Suprapubic skin (tissue), 4 donors: ENCODE measurements at places on chromosomes 13 and 19.

DNA sequence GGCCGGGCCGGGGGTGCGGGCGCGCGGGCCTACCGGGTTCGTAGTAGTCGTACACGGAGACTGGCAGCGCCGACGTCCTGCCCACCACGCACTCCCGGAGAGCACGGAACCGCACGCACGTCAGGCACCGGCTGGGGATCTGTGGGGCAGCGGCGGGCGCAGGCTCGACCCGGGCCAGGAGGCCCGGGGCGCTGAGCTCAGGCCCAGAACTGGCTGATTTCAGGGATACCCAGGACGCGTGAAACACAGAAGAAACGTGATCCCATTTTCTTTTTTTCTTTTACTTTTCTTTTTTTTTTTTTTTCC is 9.0 kb downstream of the F2RL3 start:
- H3K4me1 ChIP-seq = peaks cover 21% of the 10 kb centered on the region
- H3K27ac ChIP-seq = peak overlapping the region; percentile 70
- no peak for DNase-seq
- H3K27me3 ChIP-seq = no peaks in the 10 kb centered on the region
- H3K4me3 ChIP-seq = peak overlapping the region; percentile 70

DNA sequence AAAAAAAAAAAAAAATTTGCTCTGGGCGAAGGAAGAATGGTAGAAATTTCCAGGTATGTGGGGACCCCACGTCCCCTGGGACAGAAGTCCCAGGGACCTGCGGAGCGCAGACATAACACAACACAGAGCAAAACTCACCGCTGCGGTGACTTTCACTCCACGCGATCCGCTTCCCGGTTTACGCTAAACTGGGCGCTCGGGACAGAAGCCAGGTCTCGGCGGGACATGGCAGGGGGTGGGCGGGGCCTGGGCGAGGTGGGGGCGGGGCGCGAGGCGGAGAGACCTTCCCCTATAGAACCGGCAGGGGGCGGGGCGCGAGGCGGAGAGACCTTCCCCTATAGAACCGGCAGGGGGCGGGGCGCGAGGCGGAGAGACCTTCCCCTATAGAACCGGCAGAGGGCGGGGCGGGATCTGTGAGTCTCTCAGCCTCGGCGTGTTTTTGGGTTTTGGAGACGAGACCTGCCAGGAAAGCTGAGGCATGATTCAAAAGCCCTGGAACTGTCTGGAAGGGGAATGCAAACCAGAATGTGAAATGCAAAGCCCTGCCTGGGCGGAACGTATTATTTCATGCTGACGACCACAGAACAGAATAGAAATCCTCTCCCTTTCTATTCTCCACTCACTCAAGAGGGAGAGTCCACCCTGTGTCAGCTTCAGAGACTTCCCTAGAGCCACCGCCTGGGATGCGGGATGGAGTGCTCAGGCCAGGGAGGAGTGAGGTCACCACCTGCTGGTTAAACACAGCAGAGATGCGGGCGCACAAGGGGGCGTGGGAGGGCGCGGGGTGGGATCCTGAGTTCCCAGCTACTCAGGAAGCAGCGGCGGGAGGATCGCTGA is 20.2 kb upstream of the ERVV-1 start:
- H3K27ac ChIP-seq = peak overlapping the region; percentile 12
- peak overlapping the region; percentile 49 for H3K4me3 ChIP-seq
- peaks cover 25% of the 10 kb centered on the region for H3K4me1 ChIP-seq
- no peaks in the 10 kb centered on the region for H3K27me3 ChIP-seq

- no peaks in the 10 kb centered on the region for H3K36me3 ChIP-seq
- H3K4me3 ChIP-seq = no peak overlapping the region
- H3K27ac ChIP-seq = no peak overlapping the region
- H3K27me3 ChIP-seq = no peaks in the 10 kb centered on the region
- DNase-seq = no peak
- peaks cover 20% of the 10 kb centered on the region for H3K4me1 ChIP-seq
These were observed 27.3 kb downstream of the SHISA2 start for GRCh38 chr13:26024558-26024957.

DNA sequence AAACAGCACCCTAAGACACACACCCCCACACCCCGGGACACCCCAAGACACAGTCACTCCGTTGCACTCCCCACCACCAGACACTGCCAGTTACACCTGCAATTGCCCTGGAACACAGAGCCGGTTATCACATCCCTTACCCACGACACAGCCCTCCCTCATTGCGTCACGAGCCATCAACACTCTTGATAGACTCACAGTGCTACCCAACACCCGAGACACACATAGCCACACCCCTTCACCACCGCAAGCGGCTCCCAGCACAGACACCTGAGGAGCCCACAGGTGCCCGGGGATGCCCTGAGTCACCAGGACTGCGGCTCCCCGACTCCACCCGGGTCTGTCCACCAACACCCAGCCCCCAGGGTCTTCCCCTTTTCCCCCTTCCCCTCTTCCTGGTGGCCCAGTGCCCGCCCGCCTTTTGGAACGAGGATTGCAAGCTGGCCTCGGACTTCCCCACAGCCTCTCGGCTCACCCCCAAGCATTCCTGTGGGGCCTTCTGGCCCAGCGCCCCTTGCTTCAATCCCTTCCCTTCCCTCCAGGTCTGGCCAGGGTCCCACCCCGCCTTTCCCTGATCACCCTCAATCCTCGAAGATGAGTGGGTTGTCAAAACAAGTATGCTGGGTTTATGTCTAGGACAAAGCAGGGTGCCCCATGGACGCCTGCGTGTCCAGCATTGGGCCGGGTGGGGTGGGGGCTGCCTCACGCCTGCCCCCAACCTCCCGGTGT is 1.7 kb upstream of the PTGER1 start:
- no peak overlapping the region for H3K4me3 ChIP-seq
- peaks cover 28% of the 10 kb centered on the region for H3K27me3 ChIP-seq
- no peak overlapping the region for H3K27ac ChIP-seq
- DNase-seq = no peak
- peaks cover 41% of the 10 kb centered on the region for H3K36me3 ChIP-seq
- H3K4me1 ChIP-seq = peaks cover 58% of the 10 kb centered on the region

- H3K27ac ChIP-seq = no peak overlapping the region
- peaks cover 3% of the 10 kb centered on the region for H3K4me1 ChIP-seq
- no peak for DNase-seq
- H3K4me3 ChIP-seq = no peak overlapping the region
These were observed 363.8 kb upstream of the PCDH20 start for GRCh38 chr13:61779456-61779855.

- peaks cover 22% of the 10 kb centered on the region for H3K36me3 ChIP-seq
- H3K4me1 ChIP-seq = peaks cover 71% of the 10 kb centered on the region
- no peak for DNase-seq
- H3K27ac ChIP-seq = peak overlapping the region; percentile 75
- H3K27me3 ChIP-seq = no peaks in the 10 kb centered on the region
- H3K4me3 ChIP-seq = peak overlapping the region; percentile 45
These were observed 11.2 kb downstream of the EGLN2 start for GRCh38 chr19:40810160-40810559.

- H3K36me3 ChIP-seq = peaks cover 13% of the 10 kb centered on the region
- peaks cover 76% of the 10 kb centered on the region for H3K4me1 ChIP-seq
- no peaks in the 10 kb centered on the region for H3K27me3 ChIP-seq
These were observed 787 bp downstream of the ZNF580 start for GRCh38 chr19:55641426-55642152.

- DNase-seq = no peak
- peaks cover 5% of the 10 kb centered on the region for H3K4me1 ChIP-seq
- H3K4me3 ChIP-seq = no peak overlapping the region
- H3K27me3 ChIP-seq = peaks cover 44% of the 10 kb centered on the region
These were observed 50.1 kb upstream of the SPACA7 start for GRCh38 chr13:112325920-112326645.

- no peaks in the 10 kb centered on the region for H3K4me1 ChIP-seq
- H3K36me3 ChIP-seq = no peaks in the 10 kb centered on the region
- DNase-seq = no peak
- peaks cover 11% of the 10 kb centered on the region for H3K27me3 ChIP-seq
These were observed 25.0 kb upstream of the OXGR1 start for GRCh38 chr13:97019236-97019635.

GRCh38 chr19:1362387-1363257 is 21.1 kb upstream of the NDUFS7 start:
- peaks cover 46% of the 10 kb centered on the region for H3K36me3 ChIP-seq
- H3K27me3 ChIP-seq = no peaks in the 10 kb centered on the region
- H3K4me1 ChIP-seq = peaks cover 22% of the 10 kb centered on the region
- no peak for DNase-seq
- no peak overlapping the region for H3K4me3 ChIP-seq

DNA sequence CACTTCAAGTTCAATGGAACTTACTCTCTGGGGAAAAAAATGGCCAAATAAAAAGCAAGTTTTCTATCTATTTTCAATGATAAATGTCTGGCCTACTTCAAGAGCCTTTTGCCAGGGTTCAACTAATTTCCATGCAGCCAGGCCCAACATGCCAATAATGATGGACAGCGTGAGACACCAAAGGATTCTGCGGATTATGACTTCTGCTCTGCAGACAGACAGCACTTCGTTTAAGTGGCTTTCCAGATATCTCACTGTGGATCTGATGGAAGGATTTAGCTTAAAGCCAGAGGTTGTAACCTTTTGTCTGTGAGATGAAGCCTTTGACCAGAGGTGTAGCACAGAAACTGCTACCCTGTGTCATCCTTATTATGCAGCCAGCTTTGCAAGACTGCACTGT is 614.2 kb downstream of the DCT start:
- H3K27me3 ChIP-seq = no peaks in the 10 kb centered on the region
- no peak for DNase-seq
- no peaks in the 10 kb centered on the region for H3K4me1 ChIP-seq
- H3K4me3 ChIP-seq = no peak overlapping the region

DNA sequence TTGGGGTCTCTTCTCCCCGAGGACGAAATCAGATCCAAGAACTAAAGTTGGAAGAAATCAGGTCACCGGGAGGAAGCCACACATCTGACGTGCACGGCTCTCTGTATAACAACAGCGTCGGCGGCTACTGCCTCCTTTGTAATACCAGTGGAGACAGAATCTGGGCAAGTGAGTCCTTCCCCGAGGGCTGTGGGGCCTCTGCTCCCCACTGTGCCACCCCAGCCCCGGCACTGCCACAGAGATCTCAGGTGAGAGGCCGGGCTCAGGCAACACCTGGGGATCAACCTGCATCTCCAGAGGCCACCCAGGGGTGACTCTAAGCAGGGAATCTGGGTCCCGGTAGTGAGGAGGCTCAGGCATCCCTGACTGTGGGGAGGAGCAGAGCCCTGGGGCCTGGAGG is 33.7 kb upstream of the C13orf46 start:
- peaks cover 38% of the 10 kb centered on the region for H3K36me3 ChIP-seq
- DNase-seq = peak; percentile 34
- H3K4me1 ChIP-seq = no peaks in the 10 kb centered on the region
- H3K27ac ChIP-seq = no peak overlapping the region
- H3K4me3 ChIP-seq = no peak overlapping the region

DNA sequence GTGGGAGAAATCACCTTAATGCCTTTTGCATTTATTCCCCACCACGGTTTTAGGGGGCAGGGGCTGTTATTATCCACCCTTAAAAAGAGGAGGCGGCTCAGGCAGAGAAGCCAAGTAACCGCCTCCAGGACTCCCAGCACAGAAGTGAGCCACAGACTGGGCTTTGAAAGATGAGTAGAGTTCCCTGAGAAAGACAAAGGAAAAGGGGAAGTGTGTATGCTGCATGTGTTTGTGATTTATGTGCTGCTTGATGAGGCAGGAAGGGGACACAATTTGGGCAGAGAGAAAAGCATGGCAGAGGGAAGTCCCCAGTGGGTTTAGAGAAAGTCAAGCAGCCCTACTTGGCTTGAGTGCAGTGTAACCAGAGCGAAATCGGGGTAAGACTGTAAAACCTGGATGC is 85.0 kb downstream of the DOCK9 start:
- H3K27ac ChIP-seq = no peak overlapping the region
- H3K27me3 ChIP-seq = no peaks in the 10 kb centered on the region
- no peak overlapping the region for H3K4me3 ChIP-seq
- DNase-seq = no peak

- H3K4me3 ChIP-seq = no peak overlapping the region
- peaks cover 14% of the 10 kb centered on the region for H3K4me1 ChIP-seq
- H3K36me3 ChIP-seq = no peaks in the 10 kb centered on the region
- H3K27ac ChIP-seq = no peak overlapping the region
These were observed 5.8 kb upstream of the FCGRT start for GRCh38 chr19:49506575-49507105.

DNA sequence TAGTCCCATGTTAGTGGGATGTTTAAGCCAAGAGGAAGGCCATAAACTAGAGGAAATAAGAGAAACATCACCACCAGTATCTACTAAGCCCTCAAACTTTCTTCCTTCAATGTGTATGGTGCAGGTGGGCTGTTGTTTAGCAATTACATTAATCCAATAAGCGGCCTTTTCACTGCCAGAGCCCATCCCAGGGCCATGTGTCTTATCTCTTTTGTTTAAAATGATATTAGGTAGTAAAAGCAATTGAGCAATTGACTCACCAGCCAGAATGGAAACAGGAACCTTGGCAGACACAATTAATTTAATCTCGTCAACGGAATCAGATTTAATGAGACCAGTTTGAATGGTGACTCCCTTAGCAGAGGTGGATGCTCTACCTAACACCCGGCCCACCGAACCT is 1503.5 kb downstream of the UQCRFS1 start:
- H3K36me3 ChIP-seq = no peaks in the 10 kb centered on the region
- no peaks in the 10 kb centered on the region for H3K4me1 ChIP-seq
- H3K27me3 ChIP-seq = no peaks in the 10 kb centered on the region
- no peak for DNase-seq

GRCh38 chr19:16087940-16088339 is 11.6 kb downstream of the TPM4 start:
- peaks cover 98% of the 10 kb centered on the region for H3K36me3 ChIP-seq
- no peaks in the 10 kb centered on the region for H3K27me3 ChIP-seq
- no peak overlapping the region for H3K4me3 ChIP-seq
- no peak for DNase-seq
- no peak overlapping the region for H3K27ac ChIP-seq

- DNase-seq = no peak
- H3K4me3 ChIP-seq = no peak overlapping the region
These were observed 553.1 kb downstream of the IRS2 start for GRCh38 chr13:109233293-109233692.

DNA sequence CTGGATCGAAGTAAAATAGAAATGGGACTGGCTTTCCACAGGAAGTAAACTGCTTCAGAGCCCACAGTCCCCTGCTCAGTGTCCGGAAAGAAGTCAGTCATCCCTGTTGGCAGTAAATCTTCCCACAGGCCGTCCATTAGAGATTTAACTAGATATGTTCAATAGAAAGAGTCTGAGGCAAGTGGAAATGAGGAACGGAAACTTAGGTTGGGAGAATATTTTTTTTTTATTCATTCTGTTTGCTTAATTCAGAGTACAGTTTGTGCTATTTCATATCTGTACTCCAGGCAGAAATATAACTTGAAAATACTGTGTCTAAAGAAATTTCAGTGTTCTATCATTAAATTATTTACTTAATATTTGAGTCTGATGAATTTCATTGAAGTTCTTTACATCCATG is 22.7 kb downstream of the SLC25A15 start:
- no peak for DNase-seq
- no peak overlapping the region for H3K4me3 ChIP-seq
- no peaks in the 10 kb centered on the region for H3K27me3 ChIP-seq
- peaks cover 35% of the 10 kb centered on the region for H3K36me3 ChIP-seq
- no peak overlapping the region for H3K27ac ChIP-seq
- no peaks in the 10 kb centered on the region for H3K4me1 ChIP-seq
